ENCODE measurements at places on chromosomes 7 and 10. TPM values are rescaled to one million over a fixed set of nuclear protein-coding genes. Genes with fewer than 3 reads are reported as not detected.

ARMC10 gene
- 25.2 TPM for total RNA-seq

NYAP1 gene
- 2.9 TPM for total RNA-seq

TUBB8 gene
- 0.13 TPM for total RNA-seq

GCC1 gene
- 15.9 TPM for total RNA-seq

FAM237B gene
- total RNA-seq = not detected

TAC1 gene
- not detected for total RNA-seq

WDR86 gene
- total RNA-seq = not detected

LAMTOR4 gene
- total RNA-seq = 224 TPM

GGCT gene
- total RNA-seq = 42.1 TPM

ADRB1 gene
- total RNA-seq = 2.1 TPM

TMEM178B gene
- total RNA-seq = not detected

EGR2 gene
- total RNA-seq = not detected

OR2A1 gene
- not detected for total RNA-seq

FXYD4 gene
- not detected for total RNA-seq

NPFFR1 gene
- not detected for total RNA-seq

TEX36 gene
- not detected for total RNA-seq
